ENCODE measurements at places on chromosomes 2 and 18.

DNA sequence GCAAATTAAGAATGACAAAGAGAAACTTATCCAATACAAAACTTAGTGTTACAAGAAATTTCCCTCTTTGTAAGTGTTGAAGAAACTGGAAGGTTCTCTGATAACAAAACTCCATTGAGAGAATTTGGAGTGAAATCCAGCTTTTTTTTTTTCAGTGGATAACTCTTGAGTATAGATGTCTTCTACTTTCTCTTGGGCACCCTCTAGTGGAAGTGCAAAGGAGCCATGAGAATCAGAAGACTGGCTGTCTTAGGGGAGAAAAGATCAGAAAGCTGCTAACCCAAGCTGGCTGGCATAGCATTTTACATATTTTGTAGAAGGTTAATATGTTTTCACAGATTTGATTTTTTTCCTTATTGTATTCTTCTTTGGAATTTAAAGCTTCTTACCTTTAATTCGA, 138.8 kb upstream of the SATB2 start:
- H3K4me3 ChIP-seq: no peak overlapping the region
- DNase-seq: no peak
- peaks cover 8% of the 10 kb centered on the region for H3K27me3 ChIP-seq
- no peaks in the 10 kb centered on the region for H3K4me1 ChIP-seq

DNA sequence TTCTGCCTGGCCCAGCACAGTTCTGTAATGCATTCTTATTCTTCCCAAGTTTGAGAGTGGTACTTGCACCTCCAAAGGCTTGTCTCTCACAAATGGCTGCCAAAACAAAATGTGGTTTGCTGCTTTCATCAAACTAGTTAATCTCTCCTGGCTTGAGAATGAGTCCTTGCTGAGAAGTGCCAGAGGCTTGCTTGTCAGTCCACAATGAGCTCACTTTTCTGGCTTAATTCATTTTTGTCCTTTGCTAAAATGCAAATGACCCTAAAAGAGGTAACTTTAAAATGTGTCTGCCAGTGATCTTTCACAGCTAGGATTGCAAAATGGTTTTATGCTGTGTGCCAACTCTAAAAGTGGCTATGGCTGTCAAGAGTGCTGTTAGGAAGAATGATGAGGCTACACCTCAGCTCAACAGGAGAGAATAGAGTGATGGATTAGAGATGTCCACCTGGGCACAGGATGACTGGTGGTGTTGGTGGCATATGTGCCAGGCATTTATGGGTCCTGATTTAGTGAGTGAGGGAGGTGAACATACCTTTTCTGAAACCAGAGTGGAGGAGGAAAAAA, 291.2 kb upstream of the HNMT start:
- DNase-seq: no peak
- H3K27ac ChIP-seq: no peak overlapping the region
- no peaks in the 10 kb centered on the region for H3K27me3 ChIP-seq
- no peaks in the 10 kb centered on the region for H3K4me1 ChIP-seq

DNA sequence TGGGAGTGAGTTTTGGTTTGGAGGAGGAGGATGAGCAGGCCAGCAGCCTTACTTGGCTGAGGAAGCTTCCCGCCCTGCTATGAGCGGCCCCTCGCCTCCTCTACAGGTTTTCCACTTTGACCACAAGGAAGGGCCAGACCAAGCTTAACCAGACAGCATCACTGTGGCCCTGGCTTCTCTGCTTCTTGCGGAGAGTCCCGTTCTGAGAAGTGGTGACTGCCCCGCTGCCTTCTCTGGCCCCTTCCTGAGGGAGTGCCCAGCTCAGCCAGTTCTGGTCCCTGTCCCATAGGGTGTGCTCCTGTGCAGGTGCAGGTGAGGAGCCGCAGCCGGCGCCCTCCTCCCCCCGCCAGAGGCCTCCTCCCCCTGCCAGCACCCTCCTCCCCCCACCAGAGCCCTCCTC, 101.0 kb downstream of the FAM210A start:
- H3K27ac ChIP-seq: no peak overlapping the region
- H3K27me3 ChIP-seq: no peaks in the 10 kb centered on the region
- H3K36me3 ChIP-seq: peaks cover 12% of the 10 kb centered on the region

DNA sequence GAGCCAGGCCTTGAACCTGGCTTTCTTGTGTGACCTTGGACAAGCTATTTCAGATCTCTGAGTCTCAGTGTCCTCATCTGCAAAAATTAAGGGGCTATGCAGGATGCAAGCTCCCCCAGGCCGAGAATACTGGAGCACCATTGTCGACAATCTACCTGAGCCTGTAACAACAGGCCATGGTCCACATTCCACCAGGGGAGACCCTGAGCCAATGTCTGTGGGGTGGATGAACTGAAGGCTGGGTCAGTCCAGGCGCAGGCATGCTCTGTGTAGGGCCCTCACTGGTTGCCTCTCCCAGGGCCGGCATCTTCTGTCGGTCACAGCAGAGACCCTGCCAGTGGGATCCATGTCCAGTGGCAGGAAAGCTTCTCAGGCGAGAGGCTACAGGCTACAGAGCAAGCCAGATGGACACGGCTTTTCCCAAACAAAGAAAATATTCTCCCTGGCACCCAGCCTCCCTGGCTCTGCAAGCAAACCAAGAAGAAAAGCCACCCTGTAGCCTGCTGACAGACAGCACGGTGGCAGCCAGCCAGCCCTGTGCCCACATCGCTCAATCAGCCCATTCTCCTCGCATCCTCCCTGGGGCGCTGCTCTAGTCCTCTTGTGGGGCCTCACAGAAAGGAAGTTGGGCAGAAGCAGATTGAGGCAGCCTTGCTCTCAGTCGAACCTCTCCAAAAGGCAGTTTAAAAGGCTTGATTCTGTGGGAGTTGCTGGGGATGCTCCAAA, 48.7 kb upstream of the FZD7 start:
- DNase-seq: no peak
- H3K27me3 ChIP-seq: peaks cover 4% of the 10 kb centered on the region
- H3K27ac ChIP-seq: no peak overlapping the region
- H3K4me1 ChIP-seq: no peaks in the 10 kb centered on the region

DNA sequence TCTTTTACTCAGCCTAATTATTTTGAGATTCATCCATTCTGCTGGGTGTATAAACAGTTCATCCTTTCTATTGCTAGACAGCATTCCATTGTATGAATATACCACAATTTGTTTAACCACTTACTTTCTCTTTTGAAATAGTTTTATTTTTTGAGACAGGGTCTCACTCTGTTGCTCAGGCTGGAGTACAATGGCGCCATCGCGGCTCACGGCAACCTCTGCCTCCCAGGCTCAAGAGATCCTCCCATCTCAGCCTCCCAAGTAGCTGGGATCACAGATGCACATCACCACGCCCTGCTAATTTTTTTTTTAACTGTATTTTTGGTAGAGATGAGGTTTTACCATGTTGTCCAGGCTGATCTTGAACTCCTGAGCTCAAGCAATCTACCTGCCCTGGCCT, 54.5 kb downstream of the USP37 start:
- peaks cover 35% of the 10 kb centered on the region for H3K4me1 ChIP-seq
- peaks cover 56% of the 10 kb centered on the region for H3K36me3 ChIP-seq
- no peaks in the 10 kb centered on the region for H3K27me3 ChIP-seq
- DNase-seq: no peak

DNA sequence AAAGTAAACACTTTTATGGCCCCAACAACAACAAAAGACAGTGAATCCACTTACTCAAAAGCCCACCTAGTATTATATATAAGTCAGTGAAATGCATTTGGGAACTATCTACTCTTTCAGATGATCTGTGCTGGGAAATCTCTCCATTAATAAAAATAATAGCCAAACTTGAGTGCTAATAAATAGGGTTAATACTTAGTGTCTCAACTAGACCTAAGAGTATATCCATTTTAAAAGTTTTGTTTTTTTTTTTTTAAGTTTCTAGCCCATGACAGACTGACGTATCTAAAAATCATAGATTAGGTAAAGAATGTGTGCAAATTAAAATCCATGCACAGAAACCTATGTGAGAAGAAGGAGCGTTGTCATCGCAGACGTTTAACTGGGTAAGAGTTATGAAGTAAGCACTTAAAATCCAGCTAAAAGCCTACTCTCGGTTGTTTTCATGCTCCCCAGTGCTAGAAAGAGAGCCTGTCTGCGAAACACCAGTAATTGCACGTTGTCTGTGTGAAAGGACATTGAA, 83.4 kb upstream of the PELI1 start:
- H3K27ac ChIP-seq: peak overlapping the region; percentile 83
- no peak for DNase-seq
- peaks cover 29% of the 10 kb centered on the region for H3K4me1 ChIP-seq
- peak overlapping the region; percentile 80 for H3K4me3 ChIP-seq
- H3K27me3 ChIP-seq: peaks cover 15% of the 10 kb centered on the region
- H3K36me3 ChIP-seq: peaks cover 5% of the 10 kb centered on the region

DNA sequence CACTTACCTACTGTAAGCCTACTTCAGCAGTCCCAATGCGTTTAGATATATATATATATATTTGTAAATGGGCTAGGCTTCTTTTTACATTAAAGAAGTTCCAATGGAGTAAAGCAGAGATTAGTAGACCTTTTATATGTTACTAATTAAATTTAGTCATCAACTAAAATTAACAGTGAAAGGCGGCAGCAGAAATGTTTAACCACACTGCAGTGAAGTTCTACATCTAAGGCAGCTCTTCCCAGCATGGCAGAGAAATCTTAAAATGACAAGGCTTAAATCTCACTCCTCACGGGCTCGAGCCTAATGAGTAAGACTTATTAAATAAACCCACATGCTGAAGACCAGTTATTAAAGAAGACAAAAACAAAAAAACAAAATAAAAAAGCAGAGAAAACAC, 19.1 kb upstream of the KANSL1L start:
- H3K27ac ChIP-seq: no peak overlapping the region
- H3K4me1 ChIP-seq: peaks cover 4% of the 10 kb centered on the region
- H3K36me3 ChIP-seq: peaks cover 2% of the 10 kb centered on the region
- no peak overlapping the region for H3K4me3 ChIP-seq
- DNase-seq: no peak

- DNase-seq: no peak
- peaks cover 5% of the 10 kb centered on the region for H3K4me1 ChIP-seq
- H3K36me3 ChIP-seq: no peaks in the 10 kb centered on the region
- H3K27ac ChIP-seq: no peak overlapping the region
Measured at GRCh38 chr18:12744103-12744502, 41.3 kb downstream of the PSMG2 start.

DNA sequence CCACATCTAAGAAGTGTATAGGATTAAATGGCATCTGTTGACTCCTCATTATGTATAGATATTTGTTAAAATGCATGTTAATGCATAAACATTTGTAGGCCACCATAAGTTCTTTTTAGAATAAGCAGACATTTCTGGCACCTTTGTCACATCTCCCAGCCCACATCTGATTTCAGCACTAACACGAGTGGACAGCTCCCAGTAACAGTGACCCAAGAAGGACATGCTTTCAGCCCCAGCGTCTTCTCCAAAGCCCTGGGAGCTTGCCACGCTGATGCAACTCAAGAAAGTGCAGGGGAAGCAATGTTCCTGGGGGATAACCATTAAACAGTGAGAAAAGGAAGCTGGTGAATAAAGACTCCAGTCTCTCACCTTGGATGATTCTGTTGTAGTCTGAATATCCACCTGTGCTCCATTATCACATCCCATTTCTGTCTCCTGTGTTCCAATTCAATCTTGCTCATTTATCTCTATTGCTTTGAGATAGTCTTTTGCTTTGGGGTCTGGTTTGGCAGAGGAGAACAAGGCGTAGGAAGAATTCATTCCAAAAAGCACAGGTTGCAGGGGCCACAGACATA, 182.6 kb upstream of the THSD7B start:
- no peaks in the 10 kb centered on the region for H3K4me1 ChIP-seq
- no peaks in the 10 kb centered on the region for H3K27me3 ChIP-seq
- H3K4me3 ChIP-seq: no peak overlapping the region
- DNase-seq: peak; percentile 47
- H3K36me3 ChIP-seq: no peaks in the 10 kb centered on the region

DNA sequence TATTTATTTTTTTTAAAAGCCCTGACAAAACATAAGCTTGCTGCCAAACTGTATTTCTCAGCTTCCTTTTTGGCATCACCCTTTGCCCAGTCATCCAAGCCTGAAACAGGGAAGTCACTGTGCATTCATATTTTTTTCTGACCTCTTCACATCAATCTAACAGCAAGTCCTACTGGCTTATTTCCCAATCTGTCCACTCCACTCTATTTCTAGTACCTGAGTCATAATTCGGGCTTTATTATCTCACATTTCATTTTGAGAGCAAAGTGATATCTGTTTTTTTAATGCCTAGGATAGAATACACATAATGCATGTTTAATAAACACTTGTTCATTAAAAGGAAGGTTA, 5.1 kb downstream of the HNMT start:
- H3K4me1 ChIP-seq: no peaks in the 10 kb centered on the region
- H3K36me3 ChIP-seq: no peaks in the 10 kb centered on the region
- no peak overlapping the region for H3K27ac ChIP-seq
- H3K27me3 ChIP-seq: peaks cover 2% of the 10 kb centered on the region

GRCh38 chr18:2897448-2898185, 50.8 kb downstream of the EMILIN2 start:
- no peak overlapping the region for H3K4me3 ChIP-seq
- no peak overlapping the region for H3K27ac ChIP-seq
- H3K4me1 ChIP-seq: no peaks in the 10 kb centered on the region
- H3K27me3 ChIP-seq: no peaks in the 10 kb centered on the region

DNA sequence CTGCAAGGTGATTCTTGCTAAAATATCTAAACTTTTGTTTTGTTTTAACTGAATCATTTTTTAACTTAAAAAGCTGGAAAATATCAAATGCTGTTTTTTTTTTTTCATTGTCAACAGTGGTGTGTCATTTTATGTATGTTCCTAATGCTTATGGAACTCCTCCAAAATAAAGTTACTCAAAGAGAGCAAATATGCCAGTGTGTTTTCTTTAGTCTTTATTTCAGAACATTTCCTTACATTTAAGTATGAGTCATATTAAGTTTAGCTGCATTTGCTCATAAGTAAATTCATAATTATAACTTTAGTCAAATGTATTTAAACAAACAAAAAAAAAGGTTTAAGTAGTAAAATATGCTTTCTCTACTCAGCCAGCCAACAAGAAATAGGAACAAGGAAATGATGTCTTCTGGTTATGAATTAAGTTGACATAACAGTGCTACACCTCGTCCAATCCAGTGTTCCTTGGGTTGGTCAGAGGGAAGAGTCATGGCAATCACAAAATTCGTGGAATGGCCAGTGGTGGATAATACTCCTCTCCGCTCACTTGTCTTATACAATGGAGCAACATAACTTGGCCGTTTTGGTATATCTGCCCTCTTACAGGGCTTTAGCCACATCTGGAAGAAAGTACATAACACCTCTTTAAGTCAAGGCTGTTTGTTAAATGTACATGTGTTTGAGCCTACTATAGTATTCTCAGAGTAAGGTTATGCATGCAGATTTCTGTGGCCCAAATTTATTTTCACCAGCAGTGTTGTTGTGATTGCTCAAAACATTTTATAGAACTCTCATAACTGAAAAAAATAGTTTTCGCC, 80.7 kb downstream of the SLC39A10 start:
- peaks cover 21% of the 10 kb centered on the region for H3K36me3 ChIP-seq
- no peak overlapping the region for H3K27ac ChIP-seq
- DNase-seq: no peak
- no peaks in the 10 kb centered on the region for H3K4me1 ChIP-seq
- H3K27me3 ChIP-seq: no peaks in the 10 kb centered on the region
- H3K4me3 ChIP-seq: no peak overlapping the region

- no peak overlapping the region for H3K4me3 ChIP-seq
- no peak for DNase-seq
- H3K27ac ChIP-seq: no peak overlapping the region
- peaks cover 5% of the 10 kb centered on the region for H3K36me3 ChIP-seq
- H3K27me3 ChIP-seq: no peaks in the 10 kb centered on the region
Measured at GRCh38 chr18:35642802-35643201, 61.3 kb downstream of the GALNT1 start.

GRCh38 chr18:9993521-9994025, 79.8 kb downstream of the VAPA start:
- no peaks in the 10 kb centered on the region for H3K4me1 ChIP-seq
- H3K4me3 ChIP-seq: no peak overlapping the region
- no peaks in the 10 kb centered on the region for H3K36me3 ChIP-seq
- H3K27me3 ChIP-seq: peaks cover 6% of the 10 kb centered on the region
